ENCODE measurements at places on chromosomes 1 and 21. TPM values are rescaled to one million over a fixed set of nuclear protein-coding genes. Genes with fewer than 3 reads are reported as not detected.

Gene SPRR1B
- total RNA-seq = not detected

Gene GLMN
- total RNA-seq = 9.0 TPM

GRCh38 chr1:223678841-223679240 lies 13.3 kb upstream of the CAPN8 start:
- no peaks in the 10 kb centered on the region for H3K27me3 ChIP-seq
- H3K27ac ChIP-seq = no peak overlapping the region
- no peaks in the 10 kb centered on the region for H3K4me1 ChIP-seq
- no peak for DNase-seq
- H3K4me3 ChIP-seq = no peak overlapping the region

DNA sequence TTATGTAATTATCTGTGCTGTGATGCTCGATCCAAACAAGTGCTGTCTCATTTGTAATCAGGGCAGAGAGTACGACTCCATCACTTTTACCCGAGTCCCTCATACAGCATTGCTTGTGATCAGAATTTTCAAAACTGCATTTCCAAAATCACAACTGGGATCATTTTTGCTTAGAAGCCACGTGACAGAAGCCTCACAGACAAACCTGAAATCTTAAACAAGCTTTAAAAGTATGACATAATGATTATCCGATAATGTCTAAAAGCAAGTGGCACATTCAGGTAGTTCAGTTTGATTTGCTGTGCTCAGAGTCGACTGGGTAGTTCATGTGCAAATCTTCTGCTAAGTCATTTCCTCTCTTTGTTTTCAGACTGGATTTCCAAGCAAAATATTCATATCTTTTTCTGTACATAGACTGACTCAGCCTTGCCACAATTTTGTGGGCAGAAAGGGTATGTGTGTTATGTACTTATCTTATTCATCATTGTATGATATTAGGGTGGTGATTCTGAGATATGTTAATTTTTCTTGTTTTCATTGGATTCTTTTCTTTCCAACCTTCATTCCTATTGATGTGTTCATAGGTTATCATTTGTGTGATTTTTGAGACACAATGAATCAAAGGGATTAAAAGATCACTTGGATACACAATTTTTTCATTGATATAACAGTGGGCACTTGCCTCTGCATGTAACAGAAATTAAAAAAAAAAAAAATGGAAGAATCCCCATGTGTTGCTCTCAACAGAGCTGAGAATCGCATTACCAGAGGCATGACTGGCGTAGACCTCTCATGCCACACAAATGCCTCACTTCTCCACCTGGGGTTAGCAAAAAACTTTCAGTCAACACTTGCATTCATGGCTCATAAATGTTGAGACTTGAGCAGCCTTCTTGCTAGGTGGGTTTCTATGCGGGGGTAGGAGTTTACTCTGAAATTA lies 355.7 kb downstream of the LTN1 start:
- H3K27ac ChIP-seq = peak overlapping the region; percentile 93
- H3K27me3 ChIP-seq = no peaks in the 10 kb centered on the region
- peaks cover 70% of the 10 kb centered on the region for H3K4me1 ChIP-seq
- no peak for DNase-seq
- peak overlapping the region; percentile 40 for H3K4me3 ChIP-seq
- H3K36me3 ChIP-seq = no peaks in the 10 kb centered on the region

DNA sequence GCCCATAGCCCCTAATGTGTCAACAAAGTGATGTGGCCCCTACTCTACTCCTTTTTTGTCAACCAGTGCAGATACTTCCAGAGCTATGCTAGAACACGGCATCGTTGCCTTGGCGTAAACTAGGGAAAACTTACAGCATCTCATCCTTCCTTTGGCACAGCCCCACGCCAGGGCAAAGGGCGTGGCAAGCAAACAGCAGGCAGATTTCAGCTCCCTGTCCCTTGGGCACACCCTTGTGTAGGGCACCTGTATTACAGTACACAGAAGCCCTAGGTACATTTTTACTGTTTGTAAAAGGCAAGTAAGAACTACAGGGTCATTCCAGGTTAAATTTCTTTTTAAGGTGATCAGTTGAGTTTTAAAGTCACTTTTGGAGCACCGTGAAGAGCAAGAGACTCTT lies 29.3 kb downstream of the PRDX6 start:
- no peaks in the 10 kb centered on the region for H3K36me3 ChIP-seq
- DNase-seq = no peak
- no peaks in the 10 kb centered on the region for H3K4me1 ChIP-seq
- H3K27ac ChIP-seq = no peak overlapping the region

DNA sequence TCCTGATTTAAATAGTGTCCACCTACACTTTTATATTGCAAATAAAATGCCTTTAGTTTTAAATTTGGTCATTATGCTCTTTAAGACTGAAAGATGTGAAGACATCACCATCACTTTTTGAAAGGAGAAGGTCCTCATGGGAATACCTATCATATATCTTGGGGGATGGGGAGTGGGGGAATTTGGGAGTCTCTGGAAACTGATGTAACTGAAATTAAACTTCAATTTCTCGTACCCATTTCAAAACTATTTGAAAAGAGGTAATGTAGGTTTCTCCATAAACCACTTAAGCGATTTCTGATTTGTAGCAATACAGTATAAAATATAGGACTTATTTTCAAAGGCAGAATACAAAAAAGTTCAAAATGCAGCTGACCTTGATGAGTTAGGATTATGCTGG lies 924 bp downstream of the EXTL2 start:
- H3K36me3 ChIP-seq = no peaks in the 10 kb centered on the region
- peaks cover 28% of the 10 kb centered on the region for H3K4me1 ChIP-seq
- no peaks in the 10 kb centered on the region for H3K27me3 ChIP-seq
- no peak for DNase-seq

- H3K27me3 ChIP-seq = no peaks in the 10 kb centered on the region
- no peaks in the 10 kb centered on the region for H3K36me3 ChIP-seq
- H3K4me1 ChIP-seq = no peaks in the 10 kb centered on the region
- no peak for DNase-seq
- no peak overlapping the region for H3K4me3 ChIP-seq
Measured at GRCh38 chr1:4127592-4128140, 227.6 kb upstream of the C1orf174 start.

DNA sequence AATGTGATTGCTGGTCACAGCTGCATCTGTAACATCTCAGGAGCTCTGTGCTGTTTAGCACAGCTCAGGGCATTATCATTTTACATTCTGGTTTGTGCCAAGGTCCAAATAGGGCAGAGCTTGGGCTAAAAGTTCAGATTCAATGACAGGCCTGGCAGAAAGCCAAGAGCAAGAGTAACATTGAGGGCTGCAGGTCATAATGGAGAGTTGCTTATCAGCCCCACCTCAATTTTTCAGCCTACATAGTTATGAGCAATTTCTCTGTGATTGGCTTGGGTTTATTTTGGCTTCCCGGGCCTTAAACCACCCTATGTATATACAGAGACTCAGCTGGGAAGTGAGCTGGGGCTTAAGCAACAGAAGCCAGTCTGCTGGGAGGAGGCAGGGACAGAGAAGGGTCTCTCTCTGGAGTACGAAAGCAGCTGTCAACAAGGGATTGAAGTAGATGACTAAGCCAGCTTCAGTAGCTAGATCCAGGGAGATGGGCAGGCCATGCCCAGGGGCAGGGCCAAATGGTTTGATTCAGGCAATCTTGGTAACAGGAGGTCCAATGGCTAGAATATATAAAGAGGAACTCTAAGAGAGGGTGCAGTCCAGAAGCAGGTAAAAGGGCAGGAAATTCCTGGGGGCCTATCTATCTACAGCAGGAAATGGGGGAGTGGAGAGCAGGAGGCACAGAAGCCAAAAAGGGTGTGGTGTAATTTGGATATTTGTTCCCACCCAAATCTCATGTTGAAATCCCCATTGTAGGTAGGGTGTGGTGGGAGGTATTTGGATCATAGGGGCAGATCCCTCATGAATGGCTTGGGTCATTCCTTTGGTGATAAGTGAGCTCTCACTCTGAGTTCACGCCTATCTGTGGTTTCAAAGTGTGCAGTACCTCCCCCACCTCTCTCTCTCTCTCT lies 49.0 kb downstream of the BRINP2 start:
- H3K27ac ChIP-seq = no peak overlapping the region
- H3K27me3 ChIP-seq = no peaks in the 10 kb centered on the region
- H3K36me3 ChIP-seq = no peaks in the 10 kb centered on the region
- no peaks in the 10 kb centered on the region for H3K4me1 ChIP-seq
- H3K4me3 ChIP-seq = no peak overlapping the region

DNA sequence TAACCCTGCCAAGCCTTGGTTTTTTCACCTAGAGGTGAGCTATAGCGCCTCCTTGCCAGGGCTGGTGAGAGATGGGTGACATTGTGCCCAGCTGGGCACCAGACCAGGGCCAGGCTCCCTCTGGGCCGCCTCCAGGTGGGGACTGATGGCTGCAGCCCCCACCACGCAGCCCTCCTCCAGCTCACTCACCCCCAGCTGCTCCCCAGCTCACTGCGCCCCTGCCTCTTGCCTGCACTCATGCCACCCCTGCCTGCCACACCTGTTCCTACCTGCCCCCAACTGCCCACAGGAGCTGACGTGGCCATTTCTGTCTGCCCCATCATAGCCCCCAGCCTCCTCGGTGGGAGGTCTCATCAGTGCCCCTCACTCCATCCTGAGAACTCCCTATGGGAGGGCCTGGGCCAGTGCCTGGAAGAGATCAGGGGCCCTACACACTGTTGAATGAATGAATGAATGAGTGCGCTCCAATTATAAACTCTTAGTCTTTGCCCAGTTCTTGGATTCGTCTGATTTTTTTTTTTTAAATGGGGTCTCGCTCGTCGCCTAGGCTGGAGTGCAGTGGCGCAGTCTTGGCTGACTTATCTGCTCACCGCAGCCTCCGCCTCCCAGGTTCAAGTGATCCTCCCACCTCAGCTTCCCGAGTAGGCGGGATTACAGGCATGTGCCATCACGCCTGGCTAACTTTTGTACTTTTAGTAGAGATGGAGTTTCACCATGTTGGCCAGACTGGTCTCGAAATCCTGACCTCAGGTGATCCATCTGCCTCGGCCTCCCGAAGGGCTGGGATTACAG lies 26.4 kb upstream of the VPS13D start:
- H3K27me3 ChIP-seq = no peaks in the 10 kb centered on the region
- no peak overlapping the region for H3K4me3 ChIP-seq
- H3K36me3 ChIP-seq = no peaks in the 10 kb centered on the region
- H3K4me1 ChIP-seq = no peaks in the 10 kb centered on the region
- DNase-seq = no peak

GRCh38 chr21:37828991-37829390 lies 87.3 kb downstream of the KCNJ6 start:
- H3K4me1 ChIP-seq = no peaks in the 10 kb centered on the region
- H3K4me3 ChIP-seq = no peak overlapping the region
- no peaks in the 10 kb centered on the region for H3K36me3 ChIP-seq
- no peak overlapping the region for H3K27ac ChIP-seq

DNA sequence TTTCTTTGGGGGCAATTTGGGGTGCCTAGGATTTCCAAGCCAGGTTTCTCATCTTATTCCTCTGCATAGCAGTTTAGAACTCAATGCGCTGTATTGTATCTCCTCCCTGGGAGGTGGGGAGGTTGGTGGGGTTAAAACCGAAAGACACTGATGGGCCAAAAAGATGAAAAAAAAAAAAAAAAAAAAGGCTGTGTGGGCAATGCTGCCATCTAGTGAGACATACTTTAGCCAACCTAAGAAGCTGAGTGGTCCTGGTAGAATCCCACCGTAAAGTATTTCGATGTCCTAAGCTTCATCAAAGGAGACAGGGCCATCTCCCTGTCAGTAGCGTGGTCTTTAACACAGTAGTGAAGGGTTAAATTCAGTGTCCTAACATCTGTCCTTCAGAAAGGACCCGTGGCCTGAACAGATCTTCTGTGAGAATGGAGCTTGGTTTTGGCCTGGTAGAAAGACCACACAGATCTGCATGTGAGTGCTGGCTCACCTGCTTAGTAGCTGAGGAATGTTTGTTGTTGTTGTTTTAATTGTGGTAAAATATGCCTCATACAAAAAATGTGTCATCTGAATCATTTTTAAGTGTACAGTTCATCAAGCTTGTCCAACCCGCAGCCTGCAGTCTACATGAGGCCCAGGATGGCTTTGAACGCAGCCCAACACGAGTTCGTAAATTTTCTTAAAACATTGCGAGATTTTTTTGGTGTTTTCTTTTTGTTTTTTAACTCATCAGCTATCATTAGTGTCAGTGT lies 226.2 kb downstream of the KIF26B start:
- H3K27ac ChIP-seq = no peak overlapping the region
- H3K4me3 ChIP-seq = no peak overlapping the region
- H3K36me3 ChIP-seq = no peaks in the 10 kb centered on the region
- no peak for DNase-seq
- no peaks in the 10 kb centered on the region for H3K27me3 ChIP-seq

Data from thoracic aorta (tissue), 2 donors.